ENCODE measurements at places on chromosomes 7 and 10.

DNA sequence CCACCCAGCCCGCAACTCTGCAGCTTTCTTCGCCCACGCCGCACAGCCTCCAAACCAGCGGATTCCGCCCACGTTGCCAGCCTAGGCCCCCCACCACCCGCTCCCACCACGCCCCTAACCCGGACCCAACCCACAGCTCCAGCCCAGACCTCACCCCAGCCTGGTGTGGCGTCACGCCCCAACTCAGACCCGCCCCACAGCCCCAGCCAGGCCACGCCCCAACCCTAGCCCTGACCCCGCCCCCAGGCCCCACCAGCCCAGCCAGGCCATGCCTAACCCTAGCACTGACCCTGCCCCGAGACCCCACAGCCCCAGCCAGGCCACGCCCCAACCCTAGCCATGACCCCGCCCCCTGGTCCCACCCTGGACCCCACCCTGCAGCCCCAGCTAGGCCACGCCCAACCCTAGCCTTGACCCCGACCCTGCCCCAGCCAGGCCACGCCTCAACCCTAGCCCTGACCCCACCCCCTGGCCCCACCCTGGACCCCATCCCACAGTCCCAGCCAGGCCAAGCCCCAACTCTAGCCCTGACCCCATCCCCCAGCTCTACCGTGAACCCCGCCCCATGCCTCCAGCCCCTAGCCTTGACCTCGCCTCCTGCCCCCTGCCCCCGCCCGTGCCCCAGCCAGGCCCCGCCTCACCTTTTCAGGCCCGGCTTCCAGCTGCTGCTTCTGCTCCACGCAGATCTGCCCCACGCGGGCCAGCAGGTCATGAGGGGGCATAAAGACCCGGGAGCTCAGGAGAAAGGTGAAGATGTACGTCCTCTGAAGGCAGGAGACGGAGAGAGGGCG is 64.0 kb downstream of the RASGEF1A start:
- DNase-seq, result no peak

DNA sequence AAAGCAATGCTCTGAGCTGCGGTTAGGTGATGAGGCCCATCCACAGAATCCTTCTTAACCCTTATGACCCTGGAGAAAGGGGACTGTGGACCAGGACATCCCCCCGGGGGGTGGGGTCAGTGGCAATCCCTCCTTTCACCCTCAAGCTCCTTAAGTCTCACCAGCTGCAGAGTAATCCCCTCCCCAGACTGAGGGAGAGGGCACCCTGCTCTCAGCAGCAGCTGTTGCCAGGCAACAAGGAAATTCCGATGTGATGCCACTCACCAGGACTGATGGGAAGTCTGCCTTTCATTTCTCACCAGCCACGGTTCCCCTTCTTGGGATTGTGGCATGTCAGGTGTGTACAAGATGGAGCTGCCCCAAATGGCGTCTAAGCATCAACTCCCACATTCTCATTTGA is 129.6 kb downstream of the DOCK1 start:
- DNase-seq, result no peak

GRCh38 chr7:16982640-16983350 is 101.0 kb upstream of the AGR3 start:
- no peak for DNase-seq

DNA sequence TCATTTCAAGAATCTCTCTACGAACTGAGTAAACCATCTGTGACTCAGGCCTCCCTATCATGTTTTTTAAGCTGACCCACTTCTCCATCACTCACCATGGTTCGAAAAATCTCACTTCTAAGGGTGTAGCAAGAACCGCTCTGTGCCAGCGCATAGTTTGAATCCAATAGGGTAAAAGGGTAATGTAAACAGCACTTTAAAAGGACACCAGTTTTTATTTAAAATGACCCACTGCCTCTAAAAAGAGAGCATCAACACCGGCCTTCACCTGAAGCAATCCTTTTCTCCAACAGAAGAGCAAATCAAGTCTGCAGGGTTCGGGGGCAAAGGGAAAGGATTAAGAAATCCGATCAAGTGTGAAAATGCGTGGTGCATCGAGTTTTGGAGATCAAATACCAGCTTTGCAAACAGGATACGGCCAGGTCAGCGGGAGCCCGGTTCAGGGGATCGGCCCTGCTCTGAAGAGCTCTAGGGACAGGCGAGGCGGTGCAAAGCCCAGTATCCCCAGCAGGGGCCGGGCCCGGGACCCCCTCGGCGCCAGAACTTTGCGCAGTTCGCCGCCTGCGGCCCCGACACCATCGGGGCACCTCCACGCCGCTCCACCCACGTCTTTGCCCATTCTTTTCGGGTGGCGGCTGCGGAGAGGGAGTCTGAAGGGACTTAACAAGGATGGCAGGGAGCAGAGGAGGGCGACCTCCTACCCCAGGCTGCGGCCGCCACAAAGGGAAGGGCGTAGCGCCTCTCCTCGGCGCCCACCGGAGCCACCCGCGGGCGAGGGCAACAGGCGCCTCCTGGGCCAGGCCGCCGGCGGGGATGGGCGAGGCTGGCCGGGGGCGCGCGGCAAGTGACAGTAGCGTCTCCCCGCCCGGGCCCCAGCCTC is 842 bp downstream of the NMT2 start:
- peak; percentile 16 for DNase-seq

- no peak for DNase-seq
Observed at GRCh38 chr7:106050002-106050745, 61.9 kb downstream of the SYPL1 start.

DNA sequence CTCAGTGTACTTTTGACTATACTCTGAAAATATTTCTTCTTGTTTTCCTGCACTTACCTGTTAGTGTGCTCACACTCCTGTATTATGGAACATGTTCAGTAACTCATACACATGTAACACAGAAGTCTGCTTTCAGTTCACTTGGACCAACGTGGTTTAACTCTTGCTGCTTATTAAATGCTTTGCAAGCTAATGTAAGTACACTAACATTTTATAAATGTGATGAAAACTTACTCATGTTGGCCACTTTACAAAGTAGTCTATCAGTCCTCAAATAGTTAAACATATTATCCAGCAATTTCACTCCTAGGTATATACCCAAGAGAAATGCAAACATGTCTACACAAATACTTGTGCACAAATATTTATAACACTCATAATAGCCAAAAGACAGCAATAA is 98.4 kb downstream of the UBE2H start:
- DNase-seq, result no peak

- no peak for DNase-seq
Observed at GRCh38 chr7:20797042-20797461, 10.4 kb upstream of the SP8 start.

DNA sequence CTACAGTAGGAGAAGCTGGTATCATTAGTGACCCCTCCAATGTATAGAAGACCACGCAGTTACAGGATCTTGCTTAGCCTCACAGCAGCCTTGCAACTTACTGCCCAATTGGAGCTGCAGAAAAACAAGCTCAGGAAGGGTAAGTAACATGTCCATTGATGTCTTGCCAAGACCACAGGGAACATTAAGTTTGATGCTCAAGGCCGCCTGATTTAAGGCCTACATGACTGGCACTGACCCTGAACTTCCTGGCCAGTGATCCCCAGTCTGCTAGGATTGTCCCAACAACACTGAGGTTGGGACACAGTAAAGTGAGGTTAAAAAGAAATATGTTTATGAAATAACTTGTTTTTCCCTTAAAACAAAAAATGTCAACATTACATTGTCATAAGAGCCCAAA is 6.8 kb upstream of the GDF2 start:
- DNase-seq, result no peak

GRCh38 chr10:71635251-71635866 is 84.2 kb downstream of the C10orf105 start:
- DNase-seq, result no peak

- no peak for DNase-seq
Observed at GRCh38 chr7:153190452-153190851, 430.9 kb downstream of the ACTR3B start.

GRCh38 chr7:152336754-152337368 is 98.9 kb downstream of the KMT2C start:
- no peak for DNase-seq

DNA sequence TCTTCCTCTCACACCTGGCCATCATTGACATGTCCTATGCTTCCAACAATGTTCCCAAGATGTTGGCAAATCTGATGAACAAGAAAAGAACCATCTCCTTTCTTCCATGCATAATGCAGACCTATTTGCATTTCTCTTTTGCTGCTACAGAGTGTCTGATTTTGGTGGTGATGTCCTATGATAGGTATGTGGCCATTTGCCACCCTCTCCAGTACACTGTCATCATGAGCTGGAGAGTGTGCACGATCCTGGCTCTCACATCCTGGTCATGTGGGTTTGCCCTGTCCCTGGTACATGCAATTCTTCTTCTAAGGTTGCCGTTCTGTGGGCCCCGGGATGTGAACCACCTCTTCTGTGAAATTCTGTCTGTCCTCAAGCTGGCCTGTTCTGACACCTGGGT is 19.2 kb downstream of the OR2A14 start:
- no peak for DNase-seq

DNA sequence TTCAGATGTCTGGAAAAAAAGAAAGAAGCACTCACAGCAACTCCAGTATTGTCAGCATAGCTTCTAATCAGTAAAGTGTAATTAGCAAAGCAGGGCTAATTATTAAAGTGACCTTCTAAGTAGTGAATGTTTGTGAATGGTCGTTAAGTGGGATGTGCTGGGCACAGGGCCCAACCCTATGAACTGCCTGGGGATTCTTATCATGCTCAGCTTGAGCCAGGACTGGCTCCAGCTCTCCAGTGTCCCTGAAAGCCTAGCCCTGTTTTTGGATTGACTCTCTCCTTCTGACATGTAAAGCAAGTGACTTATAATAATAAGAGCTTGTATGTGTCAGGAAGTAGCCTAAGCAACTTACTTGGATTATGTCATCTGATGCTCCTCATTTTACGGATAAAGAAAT is 9.5 kb upstream of the TBX20 start:
- no peak for DNase-seq

GRCh38 chr10:89438525-89438924 is 24.2 kb downstream of the IFIT5 start:
- no peak for DNase-seq

DNA sequence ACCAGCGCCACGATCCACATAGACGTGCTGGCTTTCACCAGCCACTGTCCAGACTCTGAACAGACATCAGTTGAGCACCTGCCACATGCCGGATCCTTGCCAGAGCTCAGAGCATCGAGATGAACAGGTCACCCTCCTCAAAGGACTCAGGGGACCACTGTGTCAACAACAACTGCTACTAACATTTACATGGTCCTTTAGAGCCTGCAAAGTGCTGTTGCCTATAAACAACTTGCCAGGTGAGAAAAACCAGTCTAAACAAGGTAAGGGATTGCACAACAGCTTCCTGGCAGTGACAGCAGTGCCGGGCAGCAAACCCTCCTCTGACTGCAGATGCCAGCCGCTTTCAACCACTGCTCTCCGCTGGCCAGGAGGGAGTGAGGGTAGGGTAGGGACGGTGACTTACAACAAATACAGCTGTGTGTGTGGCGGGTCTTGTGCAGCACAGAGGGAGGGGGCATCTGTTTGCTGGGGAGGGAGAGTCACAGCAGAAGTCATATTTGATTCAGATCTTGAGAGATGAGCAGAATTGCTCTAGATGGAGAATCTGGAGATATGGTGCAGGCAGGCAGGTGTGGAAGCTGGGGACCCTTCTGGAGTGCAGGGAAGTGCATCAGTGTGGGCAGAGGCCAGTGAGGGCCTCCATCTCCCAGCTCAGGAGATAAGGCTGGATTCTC is 32.8 kb upstream of the RHEB start:
- DNase-seq, result no peak

DNA sequence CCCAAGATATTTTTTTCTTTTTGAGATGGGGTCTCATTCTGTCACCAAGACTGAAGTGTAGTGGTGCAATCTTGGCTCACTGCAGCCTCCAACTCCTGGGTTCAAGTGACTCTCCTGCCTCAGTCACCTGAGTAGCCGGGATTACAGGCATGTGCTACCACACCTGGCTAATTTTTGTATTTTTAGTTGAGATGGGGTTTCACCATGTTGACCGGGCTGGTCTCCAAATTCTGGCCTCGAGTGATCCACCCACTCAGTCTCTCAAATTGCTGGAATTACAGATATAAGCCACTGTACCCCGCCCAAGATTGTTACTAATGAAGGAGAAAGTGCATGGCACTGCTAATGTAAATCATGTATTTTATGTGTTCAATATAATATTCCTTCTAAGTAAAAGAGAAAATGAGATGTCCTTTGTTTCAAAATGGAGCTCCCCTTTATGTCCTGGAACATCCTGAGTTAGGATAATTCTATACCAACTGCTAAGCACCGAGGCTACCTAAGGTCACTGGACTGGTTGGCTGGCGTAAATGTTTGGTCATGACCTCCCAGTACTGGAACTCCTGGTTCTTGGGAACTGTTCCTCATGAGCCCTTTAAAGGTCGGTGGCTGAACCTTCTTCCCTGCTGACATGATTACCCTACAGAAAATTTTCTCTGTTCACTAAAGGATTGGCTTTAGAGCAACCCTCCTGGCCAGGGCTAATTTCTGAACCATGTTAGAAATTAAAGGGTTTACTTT is 59.9 kb downstream of the SLC16A9 start:
- no peak for DNase-seq

DNA sequence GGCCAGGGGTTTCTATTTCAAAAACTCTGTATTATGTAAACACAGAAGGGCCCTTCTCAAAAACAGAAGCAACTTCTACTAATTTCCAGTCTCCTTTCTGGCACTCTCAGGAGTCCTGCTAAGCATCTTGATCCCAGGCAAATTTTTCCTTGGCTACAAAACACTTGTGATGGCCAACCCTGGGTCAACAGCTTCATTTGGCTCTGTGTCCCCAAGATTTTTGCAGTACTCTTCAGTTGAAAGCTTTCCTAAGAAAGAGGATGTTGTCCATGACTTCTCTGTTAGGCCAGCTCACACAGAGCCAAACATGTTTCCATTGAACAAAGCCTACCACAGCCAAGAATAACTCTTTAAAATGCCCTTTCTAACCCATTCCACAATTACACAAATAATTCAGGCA is 99.0 kb upstream of the EGR2 start:
- DNase-seq, result no peak

DNA sequence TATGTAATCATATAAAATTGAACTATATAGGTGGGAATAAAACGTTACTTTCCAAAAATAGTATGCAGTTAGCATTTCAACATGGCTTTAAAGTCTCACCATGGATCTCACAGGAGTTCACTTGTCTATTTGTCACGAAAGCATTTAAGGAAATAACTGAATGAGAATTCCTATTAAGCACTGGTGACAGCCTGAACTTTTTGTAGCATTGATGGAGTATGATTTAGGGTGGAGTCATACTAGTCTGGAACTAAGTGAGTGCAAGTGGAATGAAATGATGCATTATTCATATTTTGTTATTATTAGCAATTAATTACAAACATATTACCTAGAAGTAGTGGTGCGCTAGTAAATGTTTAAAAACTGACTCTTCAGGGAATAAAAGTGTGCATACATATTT is 26.0 kb upstream of the HIBADH start:
- DNase-seq, result no peak

GRCh38 chr7:3710122-3710521 is 409.1 kb downstream of the SDK1 start:
- no peak for DNase-seq

- DNase-seq, result no peak
Observed at GRCh38 chr7:9407816-9408215, 974.4 kb downstream of the NXPH1 start.

DNA sequence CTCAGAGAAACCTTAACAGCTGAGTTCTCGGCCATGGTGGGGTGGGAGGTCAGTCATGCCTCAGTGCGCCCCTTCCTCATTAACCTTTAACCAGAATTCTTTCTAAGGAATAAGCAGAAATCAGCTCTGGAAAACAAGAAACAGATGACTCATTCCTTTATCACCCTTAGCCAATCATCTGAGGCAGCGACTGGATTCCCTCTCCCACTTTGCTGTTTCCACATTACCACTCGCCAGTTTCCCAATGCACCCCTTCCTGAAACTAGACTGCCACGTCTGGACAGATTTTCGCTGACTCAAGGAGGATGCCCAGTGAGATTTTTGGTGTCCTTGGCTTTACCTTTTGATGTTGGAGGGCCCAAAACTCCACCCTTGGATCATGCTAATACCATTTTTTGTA is 223.8 kb downstream of the PLXDC2 start:
- no peak for DNase-seq

All from stimulated activated CD4-positive, alpha-beta T cell treated with anti-CD3 and anti-CD28 coated beads, Interleukin-15, amount 100 ng/mL, for 1 hour (primary cell).